ENCODE measurements at places on chromosomes 2 and 18.

DNA sequence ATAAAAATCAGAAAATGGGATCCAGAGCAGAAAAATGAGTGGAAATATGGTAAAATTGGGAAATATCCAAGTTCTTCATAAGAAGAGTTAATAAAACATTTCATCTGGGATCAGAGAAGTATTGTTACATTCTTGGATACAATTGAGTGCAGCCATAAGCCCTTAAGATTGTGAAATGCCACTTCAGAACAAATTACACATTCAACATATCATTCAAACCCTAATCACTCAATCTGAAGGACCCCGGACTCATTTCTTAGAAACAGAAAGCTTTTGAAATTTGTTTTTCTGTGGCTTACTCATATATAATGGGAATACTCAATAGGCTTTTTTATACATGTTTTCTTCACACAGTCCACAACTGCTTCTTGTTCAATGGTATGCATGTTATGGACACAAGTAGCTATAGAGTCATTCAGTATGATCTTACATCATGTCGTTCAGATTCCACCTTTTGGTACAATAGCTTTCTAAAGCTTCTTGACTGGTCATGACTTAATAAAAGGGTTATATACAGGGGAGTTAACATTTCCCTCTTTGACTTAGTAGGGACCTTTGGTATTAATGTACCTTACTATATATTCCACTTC, 39.9 kb downstream of the SCN7A start:
- no peak for DNase-seq

DNA sequence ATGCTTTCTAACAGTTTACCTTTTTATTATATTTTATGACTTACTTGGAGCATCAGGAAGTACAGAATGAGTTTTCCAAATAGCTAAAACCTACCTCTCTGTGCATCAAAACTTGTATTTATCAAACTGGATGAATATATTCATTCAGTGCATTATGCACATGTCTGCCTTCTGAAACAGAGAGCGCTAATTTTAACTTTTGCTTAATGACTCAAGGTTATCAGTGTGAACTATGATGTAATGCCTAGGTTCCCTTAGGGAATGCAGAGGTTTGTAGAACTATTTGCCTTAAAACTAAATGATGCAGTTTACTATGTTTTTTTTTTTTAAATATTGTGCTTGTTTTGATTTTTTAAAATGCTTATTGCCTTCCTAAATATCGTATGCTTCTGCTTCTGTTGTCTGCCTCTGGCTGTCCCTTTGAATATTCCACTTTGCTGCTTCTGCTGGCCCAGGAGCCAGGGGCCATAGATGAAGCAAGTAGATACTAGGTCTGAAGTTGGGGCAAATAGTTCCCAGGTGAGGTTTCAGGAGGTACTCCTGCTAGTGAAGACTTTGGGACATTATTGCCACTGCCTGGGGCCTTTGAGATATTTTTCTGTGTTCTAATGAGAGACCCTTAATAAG, 16.5 kb downstream of the TMEM178A start:
- DNase-seq, result no peak

- DNase-seq, result peak; percentile 87
These were observed 14.1 kb downstream of the MC4R start for GRCh38 chr18:60358516-60358915.

GRCh38 chr18:22166069-22166950, 3.1 kb upstream of the GATA6 start:
- DNase-seq, result no peak

DNA sequence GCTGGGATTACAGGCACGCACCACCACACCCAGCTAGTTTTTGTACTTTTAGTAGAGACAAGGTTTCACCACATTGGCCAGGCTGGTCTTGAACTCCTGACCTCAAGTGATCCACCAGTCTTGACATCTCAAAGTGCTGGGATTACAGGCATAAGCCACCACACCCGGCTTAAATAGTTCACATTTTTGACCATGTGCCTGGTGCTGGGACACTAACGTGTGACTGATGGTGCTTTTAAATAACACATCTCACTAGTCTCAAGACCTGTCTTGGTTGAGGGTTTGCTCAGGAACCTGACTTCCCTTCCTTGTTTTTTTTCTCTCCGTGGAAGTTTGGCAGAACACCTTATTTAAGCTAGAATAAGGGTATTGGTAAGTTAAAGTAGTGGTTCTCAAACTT, 8.5 kb downstream of the FMNL2 start:
- no peak for DNase-seq

- no peak for DNase-seq
These were observed 51.3 kb downstream of the C2orf76 start for GRCh38 chr2:119315241-119315925.

GRCh38 chr18:63575681-63576080, 11.5 kb upstream of the SERPINB13 start:
- DNase-seq, result no peak

GRCh38 chr2:157922815-157923214, 46.7 kb upstream of the ACVR1 start:
- no peak for DNase-seq

GRCh38 chr2:173652767-173653431, 298.2 kb downstream of the CDCA7 start:
- peak; percentile 96 for DNase-seq

- peak; percentile 32 for DNase-seq
These were observed 25.3 kb upstream of the MFSD6 start for GRCh38 chr2:190382851-190383250.

- DNase-seq, result peak; percentile 60
These were observed 29.3 kb downstream of the TGFA start for GRCh38 chr2:70523996-70524965.

- DNase-seq, result no peak
These were observed 1367.2 kb upstream of the CELF4 start for GRCh38 chr18:38932752-38933151.

- DNase-seq, result no peak
These were observed 145.7 kb downstream of the CERS6 start for GRCh38 chr2:168601741-168602140.

DNA sequence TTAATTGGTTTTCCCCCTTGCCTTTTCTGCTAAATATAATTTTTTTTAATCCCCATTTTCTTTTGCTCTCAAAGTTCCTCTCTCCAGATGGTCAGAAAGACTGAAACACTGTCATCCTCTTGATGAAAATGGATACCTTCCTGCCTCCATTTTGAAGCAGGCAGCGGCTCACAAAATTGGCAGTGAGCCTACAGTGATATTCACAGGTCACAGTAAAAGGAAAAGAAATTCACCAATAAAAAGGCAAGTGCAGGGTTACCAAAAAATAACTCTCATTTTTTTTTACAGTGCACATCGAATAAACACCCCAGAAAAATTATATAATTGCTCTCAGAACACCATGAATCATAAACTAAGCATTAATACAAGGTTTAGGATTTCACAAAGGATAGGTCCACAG, 307.5 kb downstream of the TCF4 start:
- DNase-seq, result peak; percentile 69

- no peak for DNase-seq
These were observed 5.1 kb upstream of the ASB1 start for GRCh38 chr2:238421695-238422035.

DNA sequence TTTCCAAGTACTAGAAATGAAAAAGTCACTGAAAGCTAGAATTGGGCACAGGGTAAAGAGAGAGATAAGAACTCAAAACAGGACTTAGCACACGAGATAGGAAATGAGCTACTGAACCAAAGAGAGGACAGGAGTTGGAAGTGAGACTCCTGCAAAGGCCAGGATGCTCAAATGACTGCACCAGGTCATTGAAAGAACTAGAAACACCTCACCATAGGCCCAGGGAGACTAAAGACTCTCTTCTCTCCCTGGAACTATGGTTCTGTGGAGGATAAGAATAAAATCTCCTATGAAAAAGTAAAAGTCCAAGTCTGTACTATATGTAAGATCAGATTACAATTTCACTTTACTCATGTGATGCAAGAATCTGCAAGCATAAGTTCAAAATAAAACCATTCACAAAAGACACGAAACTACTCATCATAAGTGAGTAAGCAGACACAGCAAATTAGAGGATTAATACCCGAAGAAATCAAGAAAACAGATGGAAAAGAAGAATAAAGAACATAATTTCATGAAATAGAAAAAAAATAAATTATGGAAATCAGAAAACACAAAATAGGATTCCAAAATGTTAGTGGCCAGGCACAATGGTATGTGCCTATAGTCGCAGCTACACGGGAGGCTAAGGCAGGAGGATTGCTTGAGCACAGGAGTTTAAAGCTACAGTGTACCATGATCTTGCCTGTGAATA, 6.5 kb downstream of the NBAS start:
- peak; percentile 64 for DNase-seq

GRCh38 chr2:52933878-52934277, 833.7 kb upstream of the CHAC2 start:
- peak; percentile 36 for DNase-seq

DNA sequence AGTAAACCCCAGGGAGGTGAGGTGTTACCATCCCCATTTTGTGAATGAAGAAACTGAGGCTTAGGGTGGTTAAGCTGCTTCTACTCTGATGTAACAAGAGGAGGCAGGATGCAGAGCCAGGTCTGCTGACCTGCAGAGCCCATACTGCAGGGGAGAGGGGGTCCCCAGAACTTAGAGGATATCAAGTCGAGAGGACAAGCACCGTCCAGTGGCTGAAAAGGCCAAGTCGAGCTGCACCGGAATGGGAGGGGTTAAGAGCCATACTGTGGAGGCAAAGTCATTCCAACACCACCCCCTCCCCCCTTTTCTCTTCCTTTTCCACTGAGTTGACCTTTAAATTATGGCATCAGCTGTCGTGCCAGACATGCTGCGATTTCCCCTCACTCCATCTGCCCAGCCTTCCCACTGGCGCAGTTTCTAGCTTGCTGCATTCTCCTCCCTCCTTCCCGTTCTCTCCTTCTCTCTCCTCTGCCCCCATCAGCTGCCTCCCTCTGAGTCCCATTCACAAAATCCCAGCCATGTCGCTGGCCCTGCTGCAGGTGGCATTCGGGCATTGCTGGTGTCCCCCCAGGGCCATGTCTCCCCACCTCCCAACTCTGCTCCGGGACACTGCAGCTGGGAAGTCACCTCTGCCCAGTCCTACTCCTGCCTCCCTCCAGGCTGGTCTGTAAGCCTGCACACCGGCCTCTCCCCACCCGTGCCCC, 346.9 kb downstream of the DYSF start:
- no peak for DNase-seq

GRCh38 chr2:219689676-219690628, 62.5 kb downstream of the SLC4A3 start:
- DNase-seq, result peak; percentile 73

Measured in fibroblast of upper back skin (primary cell).